Activated CD4-positive, alpha-beta T cell treated with anti-CD3 and anti-CD28 coated beads, Interleukin-2, amount 50 U/mL, for 16 hours (primary cell): ENCODE measurements at places on chromosomes 12 and 14.

- DNase-seq = no peak
These were observed 36.7 kb upstream of the TMCC3 start for GRCh38 chr12:94686834-94687628.

DNA sequence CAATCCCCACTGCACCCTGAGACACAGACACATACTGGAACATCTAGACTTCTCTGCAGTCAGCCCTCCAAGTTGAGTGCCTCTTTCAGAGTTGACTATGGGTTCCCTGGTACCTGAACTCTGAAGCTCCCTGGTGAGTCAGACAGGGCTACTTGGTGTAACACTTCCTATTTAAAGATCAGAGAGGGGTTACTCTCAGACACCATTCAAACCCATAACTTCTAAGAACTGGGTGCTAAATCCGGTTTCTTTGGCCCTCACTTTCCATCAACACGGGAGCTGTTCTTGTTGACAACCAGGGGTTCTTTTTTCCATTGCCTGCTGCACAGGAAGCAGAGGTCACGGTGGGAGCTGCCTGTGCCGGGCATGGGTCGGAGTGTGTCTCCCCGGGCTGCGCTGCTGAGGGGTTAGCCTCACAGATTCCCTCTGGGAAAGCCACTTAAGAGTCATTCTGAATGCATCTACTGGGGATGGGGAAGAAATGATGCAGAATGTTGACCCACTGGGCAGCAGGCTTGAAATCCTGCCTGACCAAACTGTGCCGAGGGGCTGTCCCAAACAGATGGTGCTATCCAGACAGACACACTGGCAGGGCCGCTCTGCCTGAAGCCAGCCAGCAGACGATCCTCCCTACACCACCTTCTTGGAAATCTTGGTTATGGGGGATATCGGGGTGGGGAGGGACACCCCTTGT lies 74.1 kb downstream of the PITPNM2 start:
- DNase-seq = peak; percentile 84

- DNase-seq = no peak
These were observed 81.0 kb upstream of the SCAF11 start for GRCh38 chr12:46071335-46071734.

DNA sequence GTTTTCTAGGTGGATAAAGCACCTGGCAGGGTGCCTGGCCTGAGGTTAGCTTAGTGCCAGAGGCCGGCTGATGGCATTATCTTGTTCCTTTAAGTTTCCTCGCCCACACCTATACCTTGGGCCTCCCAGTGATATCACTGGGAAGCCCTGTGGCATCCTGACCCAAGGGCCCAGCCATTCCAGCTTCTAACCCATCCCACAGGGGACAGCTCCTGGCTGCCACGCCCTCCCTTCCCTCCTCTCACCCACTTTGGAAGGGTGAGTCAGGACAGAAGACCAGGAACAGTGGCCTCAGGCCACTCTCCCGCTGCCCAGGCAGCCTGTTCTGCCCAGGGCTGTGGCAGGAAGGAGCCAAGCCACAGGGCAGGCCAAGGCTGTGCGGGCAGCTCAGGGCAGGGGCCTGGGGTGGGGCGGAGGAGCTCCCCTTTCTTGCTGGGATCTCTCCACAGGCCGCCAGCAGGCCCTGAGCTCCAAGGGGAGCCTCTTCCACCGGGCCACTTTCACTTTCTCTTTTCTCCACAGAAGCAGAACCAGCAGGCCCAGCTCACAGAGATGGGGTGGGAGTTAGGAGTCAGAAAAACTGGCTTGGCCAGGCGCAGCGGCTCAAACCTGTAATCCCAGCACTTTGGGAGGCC lies 75.1 kb downstream of the IRF2BPL start:
- DNase-seq = peak; percentile 58

DNA sequence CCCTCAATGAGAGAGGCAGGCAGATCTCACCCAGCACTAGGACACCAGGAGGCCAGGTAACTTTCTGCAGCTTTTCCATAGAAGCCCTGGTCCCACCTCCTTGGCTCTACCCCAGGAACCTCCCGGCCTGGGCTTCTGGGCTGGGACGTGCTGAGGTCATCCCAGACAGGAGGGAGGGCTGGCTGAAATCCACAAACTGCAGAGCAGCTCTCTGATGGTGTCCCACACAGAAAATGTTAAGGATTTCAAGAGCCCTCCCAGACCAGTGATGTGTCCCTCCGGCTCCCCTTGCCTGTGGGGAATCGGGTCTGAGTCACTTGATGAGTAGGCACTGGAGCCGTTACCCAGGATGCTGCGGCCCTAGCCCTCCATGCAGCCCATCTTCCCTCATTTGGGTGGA lies 124.1 kb downstream of the ESRRB start:
- no peak for DNase-seq

GRCh38 chr12:127294651-127295210 lies 972.2 kb upstream of the TMEM132C start:
- no peak for DNase-seq

DNA sequence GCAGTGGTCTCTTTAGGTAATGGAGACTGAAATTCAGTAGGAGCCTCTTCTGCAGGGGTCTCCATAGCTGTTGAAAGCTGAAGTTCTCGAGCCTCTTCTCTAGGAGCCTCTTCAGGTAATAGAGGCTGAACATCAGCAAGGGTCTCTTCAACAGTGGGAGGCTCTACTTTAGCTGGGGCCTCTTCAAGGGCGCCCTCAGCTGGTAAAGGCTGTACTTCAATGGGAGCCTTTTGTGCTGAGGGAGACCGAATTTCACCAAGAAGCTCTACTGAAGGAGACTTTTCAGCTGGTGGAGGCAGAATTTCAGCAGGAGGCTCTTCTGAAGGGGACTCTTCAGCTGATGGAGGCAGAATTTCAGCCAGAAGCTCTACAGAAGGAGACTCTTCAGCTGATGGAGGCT lies 1.5 kb downstream of the FSCB start:
- DNase-seq = no peak

DNA sequence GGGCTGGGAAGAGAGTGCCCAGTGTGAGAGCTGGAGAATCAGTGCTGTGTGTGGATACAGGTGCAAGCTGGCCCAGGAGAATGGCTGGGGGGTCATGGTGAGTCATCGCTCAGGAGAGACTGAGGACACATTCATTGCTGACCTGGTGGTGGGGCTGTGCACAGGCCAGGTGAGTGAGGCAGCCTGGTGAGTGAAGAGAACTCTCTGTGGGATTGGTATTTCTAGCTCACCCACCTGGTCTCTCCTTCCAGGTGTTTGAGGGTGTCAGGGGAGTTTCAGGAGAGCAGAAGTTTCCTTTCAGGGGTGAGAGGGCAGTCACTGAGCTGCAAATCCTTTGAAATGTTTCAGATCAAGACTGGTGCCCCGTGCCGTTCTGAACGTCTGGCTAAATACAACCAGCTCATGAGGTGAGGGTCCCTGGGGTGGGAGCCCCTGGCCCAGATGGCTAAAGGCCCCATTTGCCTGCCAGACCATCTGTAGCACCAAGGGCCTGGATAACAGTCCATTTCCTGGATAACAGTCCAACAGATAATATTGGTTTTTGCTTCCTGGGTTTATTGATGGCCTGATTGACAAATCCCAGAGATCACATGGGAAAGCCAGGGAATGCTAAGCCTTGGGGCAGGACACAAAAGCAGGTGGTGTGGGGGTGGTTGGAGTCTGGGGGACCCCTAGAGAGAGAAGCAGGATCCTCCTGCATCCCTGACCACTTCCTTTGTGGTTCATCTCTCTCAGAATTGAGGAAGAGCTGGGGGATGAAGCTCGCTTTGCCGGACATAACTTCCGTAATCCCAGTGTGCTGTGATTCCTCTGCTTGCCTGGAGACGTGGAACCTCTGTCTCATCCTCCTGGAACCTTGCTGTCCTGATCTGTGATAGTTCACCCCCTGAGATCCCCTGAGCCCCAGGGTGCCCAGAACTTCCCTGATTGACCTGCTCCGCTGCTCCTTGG lies 5.5 kb upstream of the ATN1 start:
- no peak for DNase-seq

- DNase-seq = peak; percentile 71
These were observed 1.5 kb downstream of the PRKCH start for GRCh38 chr14:61322799-61323290.
